ENCODE measurements at places on chromosomes 6 and 20.

GRCh38 chr6:166301611-166302529, 6.3 kb downstream of the PRR18 start:
- no peak for DNase-seq

DNA sequence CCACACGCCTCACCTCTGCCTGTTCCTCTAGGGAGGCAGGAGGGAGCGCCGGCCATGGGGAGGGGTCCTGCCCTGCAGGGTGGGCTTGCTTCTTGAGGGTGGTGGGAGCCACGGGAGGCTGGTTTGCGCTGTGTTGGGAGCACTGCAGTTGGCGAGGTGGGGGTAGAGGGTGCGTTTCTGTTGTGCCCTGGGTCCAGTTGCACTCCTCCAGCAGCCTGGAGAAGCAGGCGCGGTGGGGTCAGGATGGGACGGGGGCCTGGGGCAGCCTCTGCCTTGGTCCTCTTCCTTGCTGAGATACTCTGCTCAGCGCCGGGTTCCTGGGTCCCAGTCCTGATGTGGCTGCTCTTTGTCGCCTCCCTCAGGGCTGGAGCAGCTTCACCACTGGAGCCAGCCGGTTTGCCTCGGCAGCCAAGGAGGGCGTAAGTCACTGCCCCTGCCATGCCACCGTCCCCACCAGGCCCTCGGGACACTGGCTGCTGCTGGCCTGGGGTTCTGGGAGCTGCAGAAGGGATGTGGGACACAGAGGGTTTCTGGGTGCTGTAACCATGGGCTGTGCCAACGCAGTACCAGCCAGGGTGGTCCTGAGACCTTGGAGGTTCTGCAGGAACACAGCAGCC, 8.4 kb downstream of the ARFGAP1 start:
- DNase-seq = no peak

DNA sequence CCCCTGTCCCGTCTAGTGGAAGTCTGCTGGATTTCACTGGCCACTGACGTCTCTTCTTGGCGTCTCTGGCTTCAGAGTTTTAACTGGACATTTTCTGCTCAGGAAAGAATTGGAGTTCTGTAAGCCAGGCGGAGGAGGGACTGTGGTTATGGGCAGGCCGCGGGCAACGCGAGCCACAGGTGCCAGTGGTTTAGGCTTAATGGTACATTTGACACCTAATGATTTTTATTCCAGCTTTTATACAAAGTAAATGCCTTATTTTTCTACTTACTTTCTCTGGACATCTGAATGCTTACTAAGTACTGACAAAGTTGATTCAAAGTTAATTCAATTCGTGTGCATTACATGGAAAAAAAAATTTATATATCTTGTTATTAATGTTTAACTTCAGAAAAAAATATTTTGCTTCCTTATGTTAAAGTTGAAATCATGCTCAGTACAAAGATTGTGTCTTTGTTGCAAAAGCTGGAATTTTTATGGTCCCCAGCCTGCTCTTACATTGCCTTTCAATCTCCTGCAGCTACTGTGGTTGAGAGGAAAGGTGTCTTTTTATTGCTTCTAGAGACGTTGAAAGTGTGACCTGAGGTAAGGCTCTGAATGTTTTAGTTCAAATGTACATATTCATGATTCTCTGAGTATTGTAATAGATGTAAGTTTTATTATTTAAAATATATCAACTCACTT, 231.0 kb downstream of the SMOC2 start:
- DNase-seq = no peak

DNA sequence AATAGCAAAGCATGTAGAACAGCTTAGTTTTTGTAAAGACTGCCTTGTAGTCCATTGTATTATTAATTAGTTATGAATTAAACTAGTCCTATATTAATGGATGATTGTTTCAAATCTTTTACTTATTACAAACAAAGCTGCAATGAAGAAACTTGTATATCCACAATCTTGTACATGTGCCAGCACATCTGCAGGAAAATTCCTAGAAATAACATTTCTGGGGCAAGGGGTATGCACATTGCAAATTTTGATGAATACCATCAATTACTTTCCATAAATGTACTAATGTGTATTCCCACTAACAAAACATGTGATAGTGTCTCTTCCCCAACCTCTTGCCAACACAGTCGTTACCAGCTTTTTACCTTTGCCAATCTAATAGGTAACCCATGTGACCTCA, 73.6 kb upstream of the AKAP12 start:
- DNase-seq = no peak

GRCh38 chr6:168411130-168411529, 29.9 kb upstream of the SMOC2 start:
- DNase-seq = no peak

DNA sequence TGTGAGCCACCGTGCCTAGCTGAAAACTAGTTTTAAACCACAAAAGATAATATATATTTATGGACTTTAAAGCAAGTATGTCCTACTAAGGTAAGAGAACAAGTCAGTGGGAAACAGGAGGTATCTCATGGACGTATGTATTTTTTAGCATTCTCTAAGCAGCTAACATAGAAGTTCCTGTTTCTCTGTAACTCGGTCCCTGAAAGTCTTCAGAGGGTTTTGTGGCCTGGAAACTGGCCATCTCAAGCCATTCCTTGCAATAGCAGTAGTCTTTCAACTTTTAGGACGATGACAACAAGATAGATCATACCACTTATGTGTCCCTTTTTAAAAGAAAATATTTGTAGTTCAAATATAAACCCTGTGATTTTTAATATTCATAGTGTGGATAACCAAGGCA, 95.6 kb upstream of the RALGAPA2 start:
- DNase-seq = no peak

- no peak for DNase-seq
Observed at GRCh38 chr6:124373386-124373785, 569.7 kb downstream of the NKAIN2 start.

DNA sequence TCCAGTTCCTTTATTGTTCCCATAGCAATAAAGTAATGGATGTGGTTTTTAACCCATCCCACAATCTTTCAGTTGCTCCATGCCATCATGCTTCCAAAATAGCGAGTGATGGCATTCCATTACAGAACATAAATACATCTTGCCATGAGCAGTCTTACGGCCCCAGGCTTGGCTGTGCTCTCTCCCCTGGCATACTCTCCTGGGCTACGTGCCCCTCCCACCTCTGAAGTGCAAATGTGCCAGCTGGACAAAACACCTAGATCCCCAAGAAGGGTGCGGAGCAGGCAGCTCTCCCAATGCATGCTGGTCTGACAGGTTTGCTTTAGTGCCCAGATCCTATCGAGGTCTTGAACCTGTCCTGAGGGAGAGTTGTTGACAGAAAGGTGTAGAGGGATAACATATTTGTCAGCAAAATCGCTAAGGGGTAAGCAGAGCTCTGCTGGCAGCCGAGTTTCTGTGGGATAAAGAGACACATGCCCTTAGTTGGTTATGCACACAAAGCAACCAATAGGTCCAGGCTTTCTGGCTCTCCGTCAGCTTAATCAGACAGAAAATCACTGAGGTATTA, 43.9 kb upstream of the PAX1 start:
- DNase-seq = no peak

DNA sequence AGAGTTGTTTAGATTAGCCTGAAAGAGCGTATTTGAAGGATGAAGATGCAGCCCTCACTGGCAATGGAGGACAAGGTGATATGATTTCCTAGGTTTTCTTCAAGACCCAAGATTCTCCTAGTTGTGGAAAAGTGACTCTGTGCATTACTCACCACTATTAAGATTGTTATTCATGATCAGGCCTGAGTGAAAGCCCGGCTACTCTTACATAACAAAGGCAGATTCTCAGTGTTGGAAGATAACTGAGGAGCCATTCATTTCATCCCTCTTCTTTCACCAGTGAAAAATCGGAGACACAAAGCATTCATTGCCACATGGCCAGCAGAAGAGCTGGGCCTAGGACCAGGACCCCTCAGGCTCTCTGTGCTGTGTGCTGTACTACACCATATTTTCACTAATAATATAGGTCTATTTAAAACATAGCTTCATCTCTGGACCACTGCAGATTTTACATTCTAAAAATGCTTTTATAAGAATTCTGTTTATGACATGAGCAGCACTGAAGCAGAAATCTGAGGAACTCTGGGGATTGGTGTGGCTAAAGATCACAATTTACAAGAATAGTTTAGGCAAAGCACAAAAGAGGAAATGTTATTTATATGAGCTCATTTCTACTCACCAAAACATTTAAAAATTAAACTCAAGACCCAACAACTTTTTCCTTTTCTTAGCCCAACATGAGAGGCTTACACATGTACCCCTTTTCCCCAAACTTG, 181.9 kb upstream of the CCN2 start:
- no peak for DNase-seq

DNA sequence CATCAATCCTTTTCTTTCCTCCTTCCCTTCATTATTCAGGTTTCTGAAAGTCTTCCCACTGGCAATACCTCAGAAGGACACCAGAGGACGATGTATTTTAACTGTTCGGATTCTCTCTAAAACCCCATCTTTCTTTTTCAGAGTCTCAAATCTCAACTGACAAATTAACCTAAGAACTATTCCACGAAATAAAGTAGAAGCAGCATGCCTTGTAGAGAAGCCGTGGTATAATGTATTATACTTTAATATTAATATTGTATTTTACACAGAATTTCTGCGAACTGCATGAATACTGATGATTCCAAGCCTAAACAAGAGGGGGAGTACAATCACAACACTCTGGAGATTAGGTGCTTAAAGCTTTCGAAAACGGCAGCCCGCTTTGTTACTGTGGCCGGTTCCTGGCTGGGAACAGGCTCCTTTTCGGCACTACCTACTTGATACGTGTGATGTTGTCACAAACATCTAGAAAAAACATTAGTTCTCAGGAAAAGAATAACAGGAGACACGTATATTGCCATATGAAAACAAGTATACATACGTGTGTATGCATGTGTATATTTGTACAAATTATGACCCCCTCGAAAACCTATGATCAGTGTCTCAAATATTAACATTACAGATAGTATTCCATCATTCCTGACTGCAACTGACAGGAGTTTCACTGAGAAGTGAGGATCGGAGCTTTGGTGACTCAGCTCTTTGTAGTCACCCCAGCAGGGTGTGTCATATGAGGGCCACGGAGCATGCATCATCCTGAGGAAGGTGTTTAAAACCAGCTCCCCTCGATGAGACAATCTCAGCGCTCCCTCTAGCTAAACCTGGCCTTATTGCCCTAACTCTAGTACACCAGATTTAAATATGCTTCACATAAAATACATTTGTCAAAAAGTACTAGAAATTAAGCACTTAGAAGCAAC, 319.7 kb upstream of the TCF21 start:
- DNase-seq = no peak

DNA sequence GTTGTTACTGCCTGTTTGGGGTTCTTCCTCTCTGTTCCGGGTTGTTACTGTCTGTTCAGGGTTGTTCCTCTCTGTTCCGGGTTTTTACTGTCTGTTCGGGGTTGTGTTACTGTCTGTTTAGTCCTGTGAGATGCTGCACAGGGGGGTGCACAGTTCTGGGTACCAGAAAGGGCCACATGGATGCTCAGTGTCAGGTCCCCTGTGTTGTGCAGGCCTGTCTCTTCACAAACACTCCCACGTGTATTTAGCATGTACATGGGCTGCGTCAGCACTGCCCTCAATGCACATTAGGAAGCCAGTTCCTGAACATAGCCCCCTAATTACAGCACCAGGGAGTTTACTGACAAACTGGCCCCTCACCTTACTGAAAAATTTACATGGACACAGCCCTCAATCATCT, 118.5 kb downstream of the DLL1 start:
- DNase-seq = no peak

DNA sequence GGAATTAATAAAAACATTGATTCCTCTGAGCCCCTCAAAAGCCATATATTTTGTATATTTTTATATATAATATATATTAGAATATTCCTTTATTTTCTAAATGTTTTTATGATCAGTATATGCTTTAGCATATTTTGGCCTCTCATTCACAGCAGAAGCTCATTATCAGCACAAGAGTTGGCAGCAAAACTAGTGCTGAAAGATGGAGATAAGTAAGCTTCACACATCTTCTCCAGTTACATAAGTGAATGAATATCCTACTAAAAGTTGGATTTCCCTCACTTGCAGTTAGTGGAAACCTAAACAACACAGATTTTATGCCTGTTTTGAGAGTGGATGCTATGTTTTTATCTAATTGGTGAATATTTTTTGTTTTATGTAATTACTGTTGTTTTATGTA, 1303.8 kb upstream of the ADGRB3 start:
- DNase-seq = no peak

- peak; percentile 37 for DNase-seq
Observed at GRCh38 chr20:34579979-34580940, 21.7 kb downstream of the MAP1LC3A start.

DNA sequence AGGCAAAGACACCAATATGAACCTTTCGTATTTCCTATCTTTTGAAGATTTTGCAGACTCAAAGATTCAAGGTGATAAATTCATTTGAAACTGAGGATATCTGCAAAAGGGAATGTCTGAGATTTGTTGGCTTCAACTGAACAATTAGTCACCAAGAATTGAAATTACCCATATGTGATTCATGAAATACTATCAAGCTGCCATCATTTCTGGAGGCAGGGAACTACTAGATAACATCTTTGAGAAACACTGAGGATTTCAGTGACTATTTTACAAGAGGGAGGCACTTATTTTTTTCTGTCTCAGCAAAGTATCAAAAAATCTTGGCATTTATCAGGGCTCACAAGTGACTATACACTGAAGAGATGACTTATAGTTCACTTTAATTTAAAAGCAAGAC, 39.8 kb upstream of the MMS22L start:
- no peak for DNase-seq

GRCh38 chr20:37377346-37378081, 31.6 kb downstream of the SRC start:
- no peak for DNase-seq

DNA sequence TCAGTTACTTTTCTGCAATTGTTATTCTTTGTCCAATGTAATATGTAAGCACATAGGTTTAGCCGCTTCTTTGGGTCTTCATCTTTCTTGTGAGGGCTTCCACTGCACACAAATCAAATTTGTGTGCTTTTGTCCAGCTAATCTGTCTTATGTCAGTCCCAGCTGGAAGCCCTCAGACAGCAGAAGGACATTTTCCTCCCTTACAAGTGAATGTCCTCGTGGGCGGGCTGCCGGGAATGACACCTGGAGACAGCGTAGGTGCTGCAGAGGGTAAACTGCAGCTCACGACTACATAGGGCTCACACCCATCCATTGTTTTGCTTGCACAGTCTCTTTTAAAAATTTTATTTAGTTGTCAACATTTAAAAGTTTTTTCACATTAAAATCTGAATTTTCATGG, 24.6 kb upstream of the PPP1R14C start:
- no peak for DNase-seq

DNA sequence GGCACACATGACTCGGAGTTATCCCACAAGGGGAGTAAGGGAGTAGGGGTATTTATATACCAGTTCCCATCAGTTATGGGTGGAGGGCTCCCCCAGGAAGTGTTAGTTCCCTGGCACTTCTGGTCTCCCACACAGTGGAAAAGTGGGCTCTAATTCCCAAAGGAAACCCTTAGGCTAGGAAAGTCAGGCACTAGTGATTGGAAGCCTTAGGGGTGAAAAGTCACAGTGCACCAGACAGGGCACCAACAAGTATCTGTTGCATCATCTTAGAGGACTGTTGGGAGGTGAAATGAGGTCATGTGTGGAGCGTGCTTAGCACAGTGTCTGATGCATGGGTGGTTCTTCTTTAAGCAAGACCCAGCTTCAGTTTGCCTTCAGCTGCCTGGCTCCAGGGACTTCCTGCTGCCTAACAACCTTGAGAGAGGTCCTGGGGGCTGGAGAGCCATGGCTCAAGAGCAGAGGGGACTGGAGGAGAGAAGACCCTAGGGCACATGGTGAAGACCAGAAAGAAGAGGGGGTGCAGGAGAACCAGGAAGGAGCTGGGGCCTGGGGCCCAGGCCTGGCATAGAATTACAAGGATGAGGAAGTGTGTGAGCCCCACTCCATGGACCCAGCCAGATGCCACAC, 7.5 kb upstream of the FOXP4 start:
- DNase-seq = no peak

Measured in CD4-positive, alpha-beta T cell treated with Interleukin-17A for 1 hour (primary cell).